Nasal cavity respiratory epithelium epithelial cell of viscerocranial mucosa (primary cell): ENCODE measurements at places on chromosomes 7 and 10. TPM values are rescaled to one million over a fixed set of nuclear protein-coding genes. Genes with fewer than 3 reads are reported as not detected.

SNX10 gene
- 1.0 and 3.6 TPM in 2 replicates for total RNA-seq

SNCG gene
- total RNA-seq = 5.3 and 9.9 TPM in 2 replicates

ERVW-1 gene
- total RNA-seq = not detected in 2 replicates

POLR2J2 gene
- 1.2 and 1.4 TPM in 2 replicates for total RNA-seq

PTF1A gene
- not detected in 2 replicates for total RNA-seq

CXCL12 gene
- total RNA-seq = not detected in 2 replicates

CPA2 gene
- total RNA-seq = not detected in 2 replicates

NPY4R gene
- 0.07 TPM in 1 of 2 replicates, not detected in the other for total RNA-seq

RAB18 gene
- total RNA-seq = 89.8 and 94.0 TPM in 2 replicates

AKR1E2 gene
- total RNA-seq = 3.8 and 4.8 TPM in 2 replicates

AKR1D1 gene
- not detected in 2 replicates for total RNA-seq

ARL3 gene
- total RNA-seq = 5.5 and 6.5 TPM in 2 replicates

DEPP1 gene
- 0.68 and 3.7 TPM in 2 replicates for total RNA-seq

OR6B1 gene
- total RNA-seq = not detected in 2 replicates

ZNF511 gene
- 11.3 and 11.9 TPM in 2 replicates for total RNA-seq

TRPV5 gene
- total RNA-seq = not detected in 2 replicates

CYP2C19 gene
- 0.50 TPM in 1 of 2 replicates, not detected in the other for total RNA-seq

SPDYE1 gene
- not detected in 2 replicates for total RNA-seq

CCL26 gene
- total RNA-seq = 0.14 and 0.34 TPM in 2 replicates

ZNF467 gene
- 0.68 and 3.6 TPM in 2 replicates for total RNA-seq

SFTPA1 gene
- not detected in 2 replicates for total RNA-seq

PRKCQ gene
- total RNA-seq = 4.1 and 4.8 TPM in 2 replicates

VIPR2 gene
- not detected in 2 replicates for total RNA-seq

AKR1C8 gene
- not detected in 2 replicates for total RNA-seq
